Pancreas (tissue), 10 donors: ENCODE measurements at places on chromosomes 7 and 10.

- DNase-seq, result no peak
Observed at GRCh38 chr7:42549866-42550485, 313.0 kb upstream of the GLI3 start.

GRCh38 chr10:101224910-101225823, 4.1 kb downstream of the LBX1 start:
- peak; percentile 18 for DNase-seq

- no peak for DNase-seq
Observed at GRCh38 chr10:71854031-71854430, 3.0 kb upstream of the PSAP start.

GRCh38 chr7:137519947-137520346, 176.4 kb upstream of the PTN start:
- no peak for DNase-seq

GRCh38 chr10:133237241-133237587, 441 bp upstream of the VENTX start:
- DNase-seq, result no peak

- peak; percentile 82 for DNase-seq
Observed at GRCh38 chr10:102133373-102134195, 744 bp downstream of the PPRC1 start.

DNA sequence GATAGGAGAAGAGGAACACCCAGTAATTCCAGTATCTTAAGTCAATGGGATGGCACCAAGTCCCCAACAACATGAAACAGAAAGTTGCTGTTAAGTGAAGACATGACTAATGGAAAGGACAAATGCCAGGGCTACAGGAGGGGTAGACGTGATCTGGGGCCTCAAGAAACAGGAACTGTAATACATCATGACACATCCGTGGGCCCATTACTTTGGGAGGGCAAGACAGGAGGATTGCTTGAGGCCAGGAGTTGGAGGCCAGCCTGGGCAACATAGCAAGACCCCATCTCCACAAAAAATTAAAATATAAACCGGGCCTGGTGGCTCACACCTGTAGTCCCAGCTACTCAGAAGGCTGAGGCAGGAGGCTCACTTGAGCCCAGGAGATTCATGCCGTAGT, 408.6 kb upstream of the PRKCQ start:
- no peak for DNase-seq

DNA sequence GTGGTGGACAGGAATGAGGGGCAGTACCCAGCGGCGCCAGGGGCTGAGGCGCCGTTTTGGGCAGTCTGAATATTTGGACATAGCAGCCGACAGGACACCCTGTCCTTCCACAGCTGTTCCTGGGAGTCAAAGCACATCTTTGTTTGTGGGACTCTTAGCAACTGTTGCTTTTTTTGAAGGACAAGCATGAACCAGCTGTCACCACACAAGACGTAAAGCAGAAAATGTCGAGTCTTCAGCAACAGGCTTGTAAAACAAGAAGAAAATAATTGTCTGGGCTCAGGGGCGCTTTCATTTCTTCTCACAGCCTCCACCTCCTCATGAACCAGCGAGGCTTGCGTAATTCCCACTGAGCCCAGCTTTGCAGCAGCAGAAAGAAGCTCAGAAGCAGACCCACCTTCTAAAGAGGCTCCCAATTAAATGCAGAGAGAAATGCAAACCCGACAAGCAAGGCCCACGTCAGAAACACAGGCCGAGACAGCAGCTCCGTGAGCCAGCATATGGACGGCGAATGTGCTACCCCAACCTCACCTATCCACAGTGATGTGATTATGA, 68.9 kb upstream of the DNAAF5 start:
- no peak for DNase-seq

DNA sequence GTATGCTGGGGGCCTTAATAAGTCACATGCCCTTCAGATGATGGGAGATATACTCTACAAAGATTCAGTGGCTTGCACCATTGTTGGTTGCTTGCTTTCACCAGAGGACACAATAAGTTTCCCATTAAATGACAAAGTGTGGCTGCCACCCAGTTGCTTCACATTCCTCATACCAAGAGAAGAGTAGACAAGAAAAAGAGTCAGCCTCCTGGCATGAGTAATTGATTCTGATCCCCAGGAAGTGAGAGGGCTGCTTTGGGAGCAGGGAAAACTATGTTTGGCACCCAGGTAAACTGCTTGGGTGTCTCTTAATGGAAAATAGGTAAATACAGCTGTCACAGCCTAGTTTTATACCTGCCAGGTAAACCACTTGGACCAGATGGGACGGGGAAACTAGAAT, 66.7 kb upstream of the IL6 start:
- no peak for DNase-seq

- no peak for DNase-seq
Observed at GRCh38 chr7:44535348-44536064, 5.6 kb downstream of the NPC1L1 start.

- DNase-seq, result no peak
Observed at GRCh38 chr7:81736091-81736490, 33.8 kb downstream of the HGF start.

DNA sequence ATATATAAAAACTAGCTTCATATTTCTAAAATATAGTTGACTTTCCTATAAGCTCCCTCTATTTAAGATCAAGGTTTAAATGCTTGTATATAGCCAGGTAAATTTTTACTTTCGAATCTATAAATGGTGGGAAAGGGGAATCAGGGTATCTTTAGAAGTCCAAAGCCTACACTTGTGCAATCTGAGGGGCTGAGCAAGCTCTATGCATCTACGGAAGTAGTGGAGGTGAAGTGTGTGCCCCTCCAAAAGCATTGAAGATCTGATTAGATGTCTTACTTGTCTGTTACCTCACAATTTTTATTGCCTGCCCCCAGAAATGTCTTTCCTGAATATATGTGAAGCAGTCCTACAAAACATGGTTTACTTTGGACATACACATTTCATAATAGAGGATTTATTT, 1.6 kb downstream of the AKAP9 start:
- no peak for DNase-seq

DNA sequence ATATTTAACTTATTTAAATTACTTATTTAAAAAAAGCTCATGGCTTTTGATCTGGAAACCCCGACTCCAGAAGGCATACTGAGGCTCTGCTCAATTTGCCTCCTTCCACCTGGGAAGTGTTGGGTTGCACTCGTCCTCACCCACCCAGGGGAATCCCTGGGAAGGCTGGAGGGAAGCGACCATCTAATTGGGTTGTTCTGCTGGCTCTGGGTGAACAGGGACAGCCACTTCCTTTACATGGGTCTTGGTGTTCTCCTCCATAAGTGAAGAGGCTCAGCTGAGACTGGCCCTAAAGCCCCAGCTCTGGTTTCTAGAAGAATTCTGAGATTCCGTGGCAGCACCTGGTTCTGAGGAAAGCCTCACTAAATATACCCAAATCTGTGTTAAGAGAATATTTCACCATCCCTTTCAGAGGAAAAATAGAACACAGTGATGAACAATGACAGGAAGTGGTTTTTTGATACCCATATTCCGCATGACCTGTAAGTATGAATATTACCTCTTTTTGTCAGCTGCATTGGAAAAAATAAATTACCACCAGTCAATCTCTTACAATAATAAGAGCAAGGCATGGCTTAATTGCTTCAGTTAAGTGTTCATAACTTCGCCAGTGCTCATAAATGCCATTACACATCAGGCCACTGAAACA, 131.1 kb upstream of the SHH start:
- DNase-seq, result no peak

GRCh38 chr10:3755440-3756359, 29.3 kb downstream of the KLF6 start:
- DNase-seq, result no peak

GRCh38 chr7:17815318-17815717, 125.0 kb downstream of the SNX13 start:
- no peak for DNase-seq

DNA sequence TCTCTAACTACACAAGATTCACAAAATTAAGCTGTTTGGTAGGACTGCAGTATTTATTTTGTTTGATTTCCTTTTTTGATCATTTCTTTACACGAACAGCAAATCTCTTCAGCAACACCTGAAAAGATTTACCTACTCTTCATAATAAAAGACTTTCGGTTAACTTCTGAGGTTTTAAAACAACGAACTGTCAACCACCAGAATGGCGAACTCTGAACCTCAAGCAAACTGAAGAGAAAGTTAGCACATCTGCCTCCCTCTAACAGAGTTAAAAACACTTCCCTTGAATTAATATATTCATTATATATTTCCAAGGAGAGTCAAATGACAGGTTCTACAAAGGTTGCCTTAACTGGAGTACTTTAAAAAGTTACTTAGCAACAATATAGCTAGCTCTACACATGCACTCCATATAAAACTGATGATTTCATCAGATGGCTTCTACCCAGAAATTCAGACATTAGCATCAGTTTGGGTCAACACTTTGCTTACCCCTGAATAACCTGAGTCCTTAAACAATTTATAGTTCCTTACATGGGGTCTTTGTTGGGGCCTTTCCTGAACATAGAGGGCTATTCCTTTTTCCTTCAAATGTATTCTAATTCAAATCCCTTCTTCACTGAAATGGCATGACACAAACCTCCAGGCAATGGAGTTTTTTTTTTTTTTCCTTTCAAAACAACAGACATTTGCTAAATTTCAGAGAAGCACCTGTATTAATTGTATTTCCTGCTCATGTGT, 118.3 kb downstream of the SEM1 start:
- no peak for DNase-seq

DNA sequence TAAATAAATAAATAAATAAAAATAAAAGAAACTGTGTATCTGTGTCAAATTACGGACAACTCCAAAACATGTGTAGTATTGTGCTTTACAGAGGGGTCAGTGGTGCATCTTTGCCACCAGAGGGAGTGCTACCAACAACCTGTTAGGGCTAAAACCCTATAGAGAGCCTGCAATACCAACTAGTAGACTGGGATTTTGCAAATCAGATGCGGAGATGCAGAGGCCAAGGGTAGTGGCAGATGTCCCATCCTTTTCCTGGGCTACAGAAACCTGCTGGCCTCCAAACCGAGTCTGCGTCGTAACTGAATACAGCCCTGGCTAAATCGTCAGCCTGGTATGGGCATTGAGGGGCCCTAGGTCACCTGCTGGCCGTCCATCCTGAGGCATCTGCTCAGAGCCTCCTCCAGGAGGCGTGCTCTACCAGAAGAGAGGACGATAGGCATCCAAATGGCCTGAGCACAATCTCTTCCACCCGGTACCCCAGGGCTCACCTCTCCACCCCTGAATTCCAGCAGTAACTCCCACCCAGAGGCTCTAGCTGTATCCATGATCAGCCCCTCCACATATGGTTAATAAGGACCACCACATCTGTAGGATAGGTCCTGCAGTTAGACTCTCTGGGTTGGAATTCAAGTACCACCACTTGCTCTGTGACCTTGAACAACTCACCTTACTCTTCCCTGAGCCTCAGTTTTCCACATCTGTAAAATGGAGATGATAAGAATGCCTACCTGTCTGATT, 6.2 kb upstream of the RRP12 start:
- peak; percentile 46 for DNase-seq

DNA sequence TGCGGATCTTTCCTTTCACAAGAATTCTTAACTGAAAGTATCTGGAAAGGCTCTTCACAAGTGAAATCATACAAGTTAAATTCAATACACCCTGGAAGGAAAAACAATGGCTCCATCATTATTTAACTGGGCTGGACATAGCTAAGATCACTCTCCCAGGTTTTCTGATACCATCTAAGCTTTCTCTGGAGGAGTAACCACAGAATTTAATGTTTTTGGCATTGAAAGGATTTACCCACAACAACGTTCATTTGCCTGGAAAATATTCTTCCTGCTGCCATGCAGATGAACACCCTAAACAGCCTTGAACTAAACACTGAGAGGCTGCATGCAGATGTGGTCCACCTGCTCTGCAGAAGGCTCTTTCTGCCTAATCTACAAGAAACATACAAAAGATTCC, 4.3 kb downstream of the NEBL start:
- no peak for DNase-seq

- DNase-seq, result no peak
Observed at GRCh38 chr7:126450269-126450671, 802.5 kb downstream of the GRM8 start.

GRCh38 chr10:132735923-132736391, 50.0 kb downstream of the NKX6-2 start:
- DNase-seq, result no peak

DNA sequence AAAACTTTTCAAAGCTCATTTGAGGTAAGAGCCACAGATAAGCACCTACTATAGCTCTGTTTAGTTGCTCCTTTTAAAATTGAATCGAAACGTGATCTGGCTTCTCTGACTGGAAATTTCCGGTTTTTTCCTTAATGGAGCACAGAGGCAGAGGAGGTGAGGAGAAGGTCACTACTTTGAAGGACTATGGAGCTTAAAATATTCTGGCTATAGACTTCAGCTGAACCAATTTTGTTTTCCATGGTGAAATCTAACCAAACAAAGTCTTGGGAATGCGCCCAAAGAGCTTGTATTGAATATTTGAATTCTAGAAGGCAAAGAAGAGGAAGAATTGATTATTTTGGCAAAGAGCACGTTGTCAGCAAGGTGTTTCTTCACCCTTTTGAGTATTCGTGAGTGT, 711.1 kb downstream of the SUGCT start:
- no peak for DNase-seq

DNA sequence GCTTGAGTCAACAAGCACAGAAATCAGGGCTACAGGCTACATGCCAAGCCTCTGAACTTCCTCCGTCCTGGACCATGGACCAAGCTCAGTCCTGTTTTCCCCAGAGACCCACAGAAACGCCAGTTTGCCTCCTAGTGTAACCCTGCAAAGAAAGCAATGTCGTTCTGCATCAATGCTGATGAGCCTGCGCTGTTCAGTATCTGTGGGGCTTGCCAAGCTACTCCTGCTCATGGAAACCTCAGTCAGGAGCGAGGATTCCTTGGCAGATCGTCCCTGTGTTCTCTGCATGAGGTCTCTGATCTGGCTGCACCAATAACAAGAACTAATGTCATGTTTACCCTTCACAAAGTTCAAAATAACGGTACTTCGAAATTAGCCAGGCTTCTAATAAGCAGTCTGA, 495.5 kb upstream of the C7orf33 start:
- no peak for DNase-seq

- DNase-seq, result no peak
Observed at GRCh38 chr7:36023033-36023560, 130.0 kb upstream of the EEPD1 start.
